Nephron progenitor cell (in vitro differentiated cells): ENCODE measurements at places on chromosomes 1 and 21.

DNA sequence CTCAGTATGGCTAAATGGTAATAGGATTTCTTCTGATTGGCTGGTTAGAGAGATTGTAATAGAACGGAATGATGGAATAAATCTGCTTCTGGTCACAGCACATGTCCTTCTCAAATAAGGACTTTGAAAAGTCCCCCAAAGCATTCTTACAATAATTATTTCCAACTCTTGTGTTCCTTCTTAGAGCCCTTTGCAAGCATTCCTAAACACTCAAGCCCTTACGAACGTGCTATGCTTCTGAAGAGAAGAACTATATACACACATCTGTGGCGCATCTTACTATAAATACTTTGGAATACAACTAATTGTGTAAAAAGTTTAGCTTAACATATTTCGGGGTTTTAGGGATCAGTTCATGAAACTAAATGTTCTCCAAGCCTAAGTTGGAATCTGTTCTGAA is 25.6 kb downstream of the CLIC4 start:
- H3K36me3 ChIP-seq, result peaks cover 23% of the 10 kb centered on the region
- H3K4me1 ChIP-seq, result peaks cover 29% of the 10 kb centered on the region
- H3K27me3 ChIP-seq, result peaks cover under 1% of the 10 kb centered on the region
- H3K4me3 ChIP-seq, result no peak overlapping the region

- DNase-seq, result no peak
- no peaks in the 10 kb centered on the region for H3K27me3 ChIP-seq
- H3K27ac ChIP-seq, result peak overlapping the region; percentile 77
Observed at GRCh38 chr1:8004113-8004802, 21.9 kb downstream of the ERRFI1 start.

GRCh38 chr1:79044974-79045650 is 38.6 kb upstream of the ADGRL4 start:
- H3K4me3 ChIP-seq, result no peak overlapping the region
- no peaks in the 10 kb centered on the region for H3K4me1 ChIP-seq
- no peaks in the 10 kb centered on the region for H3K36me3 ChIP-seq
- peak; percentile 10 for DNase-seq

- DNase-seq, result no peak
- no peaks in the 10 kb centered on the region for H3K36me3 ChIP-seq
- H3K27ac ChIP-seq, result no peak overlapping the region
- no peaks in the 10 kb centered on the region for H3K4me1 ChIP-seq
- H3K4me3 ChIP-seq, result no peak overlapping the region
Observed at GRCh38 chr1:4305526-4306301, 348.7 kb upstream of the AJAP1 start.
